SJSA1 (cell line): ENCODE measurements at places on chromosomes 4 and X. TPM values are rescaled to one million over a fixed set of nuclear protein-coding genes. Genes with fewer than 3 reads are reported as not detected.

The CDKL5 gene
- 3.8 and 5.1 TPM in 2 replicates for total RNA-seq

The CLGN gene
- 3.6 and 7.0 TPM in 2 replicates for total RNA-seq

GRCh38 chr4:1720163-1720983 is 750 bp downstream of the TMEM129 start:
- peak; percentile 36 for DNase-seq

The FGFBP1 gene
- total RNA-seq, result not detected in 2 replicates

DNA sequence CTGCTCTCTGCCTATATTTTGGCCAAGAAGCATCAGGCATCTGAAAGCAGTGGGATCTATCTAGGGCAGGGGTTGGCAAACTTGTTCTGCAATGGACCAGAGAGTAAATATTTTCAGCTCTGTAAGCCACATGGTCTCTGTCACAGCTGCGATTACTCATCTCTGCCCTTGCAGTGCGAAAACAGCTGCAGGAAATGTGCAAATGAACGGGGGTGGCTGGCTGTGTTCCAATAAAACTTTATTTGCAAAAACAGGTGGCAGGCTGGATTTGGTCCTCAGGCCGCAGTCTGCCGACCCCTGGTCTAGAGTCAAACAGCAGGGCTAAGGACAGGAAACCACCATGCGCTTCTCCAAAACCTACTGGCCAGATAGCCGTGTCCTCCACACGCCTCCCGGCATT is 48.6 kb downstream of the ACOX3 start:
- DNase-seq, result peak; percentile 16

The MTM1 gene
- total RNA-seq, result 8.7 and 12.8 TPM in 2 replicates

- no peak for DNase-seq
These were observed 2.9 kb downstream of the TBCK start for GRCh38 chr4:106312997-106313522.

- no peak for DNase-seq
These were observed 633.9 kb upstream of the CPEB2 start for GRCh38 chr4:14368391-14368790.

DNA sequence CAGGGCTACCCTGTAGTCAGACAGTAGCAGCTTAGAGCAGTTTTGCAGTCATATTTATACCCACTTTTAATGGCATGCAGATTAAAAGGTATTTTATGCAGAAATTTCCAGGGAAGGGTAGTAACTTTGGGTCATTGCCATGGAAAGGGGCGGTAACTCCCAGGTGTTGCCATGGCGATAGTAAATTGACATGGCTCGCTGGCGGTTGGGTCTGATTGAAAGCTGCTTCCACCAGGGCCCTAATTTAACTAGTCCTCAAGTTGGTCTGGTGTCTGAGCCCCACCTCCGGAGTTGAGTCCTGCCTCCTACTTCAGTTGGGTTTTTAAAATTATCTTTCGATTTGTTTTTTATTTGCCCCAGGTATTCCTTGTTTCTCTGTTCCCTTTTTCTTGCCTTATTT is 70.1 kb downstream of the NAA11 start:
- no peak for DNase-seq

- DNase-seq, result no peak
These were observed 62.8 kb downstream of the FAM9B start for GRCh38 chrX:8971116-8971515.

DNA sequence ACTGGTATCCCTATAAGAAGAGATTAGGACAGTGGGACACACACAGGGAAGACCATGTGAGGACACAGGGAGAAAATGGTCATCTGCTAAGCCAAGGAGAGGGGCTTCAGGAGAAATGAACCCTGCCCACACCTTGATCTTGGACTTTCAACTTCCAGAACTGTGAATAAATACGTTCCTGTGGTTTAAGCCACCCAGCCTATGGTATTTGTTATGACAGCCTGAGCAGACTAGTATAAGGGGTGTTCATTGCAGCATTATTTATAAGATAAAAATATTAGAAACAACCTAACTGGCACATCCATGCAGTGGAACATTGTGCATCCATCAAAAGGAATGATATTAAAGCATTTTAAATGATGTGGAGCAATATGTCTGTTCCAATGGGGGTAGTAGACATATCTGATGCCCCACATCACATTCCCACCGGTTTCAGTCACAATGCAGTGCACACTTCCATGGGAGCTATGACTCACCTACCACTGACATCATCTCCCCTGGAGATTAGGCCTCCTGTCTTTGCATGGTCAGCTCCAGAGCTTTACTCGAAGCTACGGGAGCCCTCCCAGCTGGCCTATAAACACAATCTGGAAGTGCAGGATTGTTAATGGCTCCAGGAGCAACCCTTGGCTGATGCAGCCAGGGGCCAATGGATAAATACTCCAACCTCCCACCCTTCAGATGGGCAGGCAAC is 38.9 kb upstream of the MAMLD1 start:
- DNase-seq, result peak; percentile 82
